Naive B cell (primary cell): ENCODE measurements at places on chromosomes 4 and X.

DNA sequence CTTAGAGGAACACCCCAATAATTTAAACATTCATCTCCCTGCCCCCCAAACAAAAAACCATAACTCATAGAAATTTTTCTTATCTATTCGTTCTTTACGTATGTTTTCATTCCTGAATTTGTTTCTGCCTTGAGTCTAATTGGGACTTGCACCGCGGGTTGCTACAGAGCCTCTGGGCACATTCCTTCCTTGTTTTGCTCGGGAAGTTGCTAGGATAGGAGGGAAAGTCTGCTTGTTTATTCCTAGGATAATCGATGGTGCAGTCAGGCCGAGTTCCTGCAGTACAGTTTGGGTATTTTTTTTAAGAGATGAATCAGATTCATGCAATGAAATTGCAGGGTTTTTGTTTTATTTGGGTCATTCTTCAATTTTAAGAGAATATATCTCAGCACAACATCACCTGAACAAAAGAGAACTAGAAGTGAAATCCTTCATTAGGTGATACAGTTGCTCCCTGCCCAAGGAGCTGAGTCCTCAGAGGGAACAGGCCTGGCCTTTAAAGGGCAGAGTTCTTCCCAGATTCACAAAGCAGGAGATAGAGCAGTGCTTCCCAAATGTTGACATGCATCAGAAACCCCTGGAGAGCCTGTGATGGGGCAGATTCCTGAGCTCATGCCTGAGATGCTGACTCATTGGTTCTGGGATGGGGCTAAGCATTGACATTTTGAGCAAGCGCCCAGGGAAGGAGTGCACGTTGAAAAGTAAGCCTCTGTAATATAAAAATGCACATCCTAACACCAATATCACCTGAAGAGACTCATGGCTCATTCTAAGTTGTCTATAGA, 114.9 kb upstream of the FAM9B start:
- no peak for DNase-seq

DNA sequence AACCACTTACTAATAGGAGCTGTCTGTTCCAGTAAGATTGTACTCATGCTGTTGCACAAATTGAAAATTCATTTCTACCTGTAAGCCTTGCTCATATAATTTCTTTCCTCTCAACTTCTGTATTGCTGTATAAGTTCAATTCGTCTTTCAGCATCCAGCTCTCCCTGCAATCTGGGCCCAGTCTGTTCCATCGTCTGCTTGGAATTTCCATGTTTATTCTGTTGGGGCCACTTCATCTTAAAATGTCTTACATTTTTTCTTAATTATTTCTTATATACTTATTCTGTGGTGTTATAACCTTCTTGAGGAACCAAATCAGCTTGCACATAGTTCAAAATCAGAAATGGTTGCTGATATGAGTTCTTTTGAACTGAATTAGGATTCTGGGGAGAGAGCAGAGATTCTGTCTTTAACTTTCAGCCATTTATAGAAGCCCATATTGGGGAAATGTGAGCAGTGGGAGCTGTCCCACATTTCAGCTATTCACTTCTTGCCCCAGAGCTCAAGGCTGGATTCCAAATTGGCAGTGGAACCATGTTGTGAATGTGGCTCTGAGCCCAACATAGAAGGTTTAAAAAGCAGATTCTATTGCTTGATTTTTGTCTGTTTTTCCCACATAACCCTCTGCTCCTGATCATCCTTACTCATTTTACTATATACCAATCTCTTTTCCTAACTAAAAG, 291.9 kb downstream of the BMPR1B start:
- no peak for DNase-seq

- DNase-seq, result no peak
Measured at GRCh38 chrX:113400193-113400704, 559.6 kb upstream of the AMOT start.

- peak; percentile 13 for DNase-seq
Measured at GRCh38 chr4:4430492-4431195, 43.7 kb downstream of the NSG1 start.

- no peak for DNase-seq
Measured at GRCh38 chr4:89044147-89044900, 12.7 kb downstream of the FAM13A start.
